Renal cortical epithelial cell (primary cell): ENCODE measurements at places on chromosomes 4 and X.
A peak's percentile ranks its signal among the peaks of the same experiment; 100 is the strongest.

- peak; percentile 91 for DNase-seq
Observed at GRCh38 chr4:76704133-76704881, 193.6 kb downstream of the SOWAHB start.

DNA sequence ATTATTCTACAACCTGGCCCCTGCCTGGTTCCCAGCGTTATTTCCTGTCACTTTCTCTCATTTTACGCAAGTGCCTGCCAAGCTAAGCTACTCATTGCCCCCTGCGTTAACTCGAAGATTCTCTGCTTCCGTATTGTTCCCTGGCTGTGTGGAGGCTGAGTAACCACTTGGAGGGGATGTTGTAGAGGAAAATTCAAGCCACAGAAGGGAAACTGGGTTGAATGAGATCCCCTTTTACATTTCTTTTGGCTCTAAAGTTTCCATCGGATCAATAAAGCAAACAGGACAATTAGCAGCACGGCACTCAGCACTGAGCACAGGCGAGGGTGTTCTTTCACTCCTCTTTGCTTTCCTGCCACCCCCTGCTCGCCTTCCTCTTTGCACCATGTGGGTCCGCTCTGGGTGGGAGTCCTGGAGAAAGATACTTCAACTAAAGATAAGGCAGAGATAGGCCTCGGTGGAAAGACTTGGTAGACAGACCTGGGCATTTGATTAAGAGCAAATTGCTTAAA is 4.2 kb upstream of the TMSB4X start:
- peak; percentile 49 for DNase-seq

DNA sequence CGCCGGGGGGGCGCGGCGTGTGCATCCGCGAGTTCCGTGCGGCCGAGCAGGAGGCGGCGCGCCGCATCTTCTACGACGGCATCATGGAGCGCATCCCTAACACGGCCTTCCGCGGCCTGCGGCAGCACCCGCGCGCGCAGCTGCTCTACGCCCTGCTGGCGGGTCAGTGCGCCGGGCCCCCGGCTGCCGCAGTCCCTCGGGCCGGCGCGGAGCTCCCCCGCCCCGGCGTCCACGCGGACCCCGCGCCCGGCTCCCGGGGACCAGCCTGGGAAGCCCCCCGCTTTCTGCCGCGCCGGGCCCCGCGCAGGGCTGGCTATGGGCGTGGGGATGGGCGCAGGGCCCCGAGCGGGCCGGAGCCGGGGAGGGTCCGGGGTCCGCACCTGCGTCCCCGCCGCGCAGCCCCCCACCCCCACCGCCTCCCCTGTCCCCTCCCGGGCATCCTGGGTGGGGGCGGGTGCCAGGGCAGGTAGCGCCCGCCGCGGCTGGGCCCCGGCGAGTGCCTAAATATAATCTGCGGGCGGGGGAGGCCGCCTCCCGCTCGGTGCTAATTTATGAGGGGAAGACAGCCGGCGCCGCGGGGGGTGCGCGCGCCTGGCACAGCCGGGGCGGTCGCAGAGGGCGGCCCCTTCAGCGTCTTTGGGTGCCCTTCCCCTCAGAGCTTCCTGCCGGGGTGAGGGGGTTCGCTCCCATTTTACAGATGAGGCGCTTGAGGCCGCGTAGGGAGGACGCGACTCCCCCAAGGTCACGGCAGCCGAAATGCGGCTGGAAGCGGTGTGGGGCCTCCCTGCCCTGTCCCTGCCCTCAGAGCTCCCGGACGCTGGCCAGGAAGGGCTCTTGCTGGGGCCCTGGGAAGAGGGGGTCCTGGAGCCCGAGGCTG is 837 bp downstream of the NAT8L start:
- DNase-seq: no peak

DNA sequence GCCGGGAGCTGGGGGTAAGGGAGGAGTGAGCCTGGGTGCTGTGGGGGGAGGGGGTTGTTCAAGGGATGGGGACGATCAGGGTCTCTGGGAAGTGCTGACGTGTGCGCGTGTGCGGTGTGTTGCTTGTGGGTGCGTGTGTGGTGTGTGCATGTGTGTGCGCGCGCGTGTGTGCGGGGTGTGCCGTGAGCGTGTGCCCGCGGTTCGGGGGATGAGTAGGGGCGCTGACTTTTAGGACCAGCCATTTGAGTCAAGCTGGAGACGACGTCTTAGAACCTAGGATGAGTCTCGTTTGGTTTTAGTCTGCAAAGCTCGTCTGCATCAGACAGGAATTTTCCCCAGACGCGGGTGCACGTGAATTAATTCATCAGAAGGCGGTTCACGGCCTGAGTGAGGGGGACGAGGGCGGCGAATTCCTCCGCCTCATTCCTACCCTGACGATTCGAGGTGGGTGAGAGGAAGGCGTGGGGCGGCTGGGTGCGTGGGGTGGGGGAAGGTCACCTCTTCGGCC is 950 bp upstream of the TMEM271 start:
- no peak for DNase-seq

DNA sequence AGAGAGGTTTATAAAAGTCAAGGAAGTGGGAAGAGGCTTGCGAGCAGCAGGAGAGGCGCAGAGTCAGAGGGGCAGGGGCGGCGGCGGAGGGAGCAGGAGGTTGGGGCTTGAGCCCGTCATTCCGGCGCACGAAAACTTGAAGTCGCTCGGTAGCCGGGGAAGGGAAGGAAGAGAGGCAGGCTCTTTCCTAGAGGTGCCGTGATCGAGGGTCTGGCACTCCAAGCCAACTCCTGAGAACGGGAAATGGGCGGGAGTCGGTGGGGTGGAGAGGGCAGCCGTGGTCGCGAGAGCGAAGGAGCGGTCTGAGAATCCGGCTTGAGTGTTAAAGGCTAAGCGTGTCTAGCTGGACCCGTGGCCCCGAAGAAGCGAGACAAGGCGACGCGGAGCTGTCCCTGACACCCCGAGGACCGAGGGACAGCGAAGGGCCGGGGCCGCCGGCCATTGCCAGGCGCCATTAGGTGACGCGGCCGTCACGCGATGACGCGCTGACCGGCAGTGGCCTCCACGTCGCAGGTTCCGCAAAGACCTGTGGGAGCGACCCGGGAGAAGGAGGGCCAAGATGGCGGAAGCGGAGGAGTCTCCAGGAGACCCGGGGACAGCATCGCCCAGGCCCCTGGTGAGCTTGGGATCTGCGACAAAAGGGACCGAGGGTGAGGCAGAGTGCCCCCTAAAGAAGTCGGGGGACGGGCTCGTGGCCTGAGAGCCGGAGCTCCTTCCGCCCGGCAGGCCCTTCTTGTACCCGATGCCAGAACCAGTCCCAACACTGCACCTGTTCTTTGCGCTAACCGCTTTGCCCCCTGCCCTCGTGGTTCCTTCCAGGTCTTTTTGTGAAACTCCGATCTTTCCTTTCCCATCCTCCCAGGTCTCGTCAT is at the start of gene YIPF6:
Gene YIPF6, plus strand, starts transcription at position 544 of the 872 bp plus-strand sequence. Its CDS starts 16 bp downstream, at position 560.
- peak; percentile 39 for DNase-seq

DNA sequence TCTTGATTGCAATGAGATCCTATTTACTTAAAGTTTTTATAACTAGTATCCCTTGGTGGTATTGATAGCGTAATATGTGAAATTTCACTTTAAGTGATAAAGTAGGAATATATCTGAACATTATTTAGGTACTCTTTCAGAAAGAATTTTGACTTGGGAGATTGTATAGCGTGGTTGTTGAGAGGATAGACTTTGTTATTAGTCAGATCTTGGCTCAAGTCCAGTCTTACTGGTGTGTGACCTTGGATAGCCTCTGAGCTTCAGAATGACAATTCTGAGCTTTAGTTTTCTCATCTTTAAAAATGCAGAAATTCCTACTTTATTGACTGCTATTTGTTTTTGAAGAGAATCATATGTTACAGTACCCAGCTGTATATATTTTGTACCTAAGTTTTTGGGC is 32.6 kb downstream of the DCK start:
- DNase-seq: peak; percentile 81

- no peak for DNase-seq
Observed at GRCh38 chr4:92641409-92641808, 337.6 kb downstream of the GRID2 start.

DNA sequence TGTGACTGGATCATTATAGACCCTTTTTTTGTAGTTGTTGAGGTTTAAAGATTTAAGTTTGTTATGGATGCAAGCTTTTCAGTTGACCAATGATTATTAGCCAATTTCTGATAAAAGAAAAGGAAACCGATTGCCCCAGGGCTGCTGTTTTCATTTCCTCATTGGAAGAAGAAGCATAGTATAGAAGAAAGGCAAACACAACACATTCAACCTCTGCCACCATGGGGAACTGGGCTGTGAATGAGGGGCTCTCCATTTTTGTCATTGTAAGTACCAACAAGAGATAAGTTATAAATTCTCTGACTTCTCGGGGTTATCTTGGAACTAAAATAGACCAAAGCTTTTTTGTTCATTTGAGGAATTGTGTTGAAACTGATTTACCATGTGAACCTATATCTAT is at the start of gene CYBB:
Gene CYBB, plus strand, starts transcription at position 203 of the 400 bp plus-strand sequence. Its CDS starts 19 bp downstream, at position 222.
- no peak for DNase-seq

DNA sequence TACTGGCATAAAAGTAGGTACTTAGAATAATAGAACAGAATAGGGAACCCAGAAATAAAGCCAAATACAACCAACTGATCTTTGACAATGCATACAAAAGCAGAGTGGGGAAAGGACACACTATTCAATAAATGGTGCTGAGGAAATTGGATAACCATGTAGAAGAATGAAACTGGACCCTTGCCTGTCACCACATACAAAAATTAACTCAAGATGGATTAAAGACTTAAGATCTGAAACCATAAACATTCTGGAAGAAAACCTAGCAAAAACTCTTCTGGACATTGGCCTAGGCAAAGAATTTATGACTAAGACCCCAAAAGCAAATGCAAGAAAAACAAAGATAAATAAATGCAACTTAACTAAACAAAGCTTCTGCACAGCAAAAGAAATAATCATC is 45.6 kb downstream of the ARFIP1 start:
- DNase-seq: no peak

DNA sequence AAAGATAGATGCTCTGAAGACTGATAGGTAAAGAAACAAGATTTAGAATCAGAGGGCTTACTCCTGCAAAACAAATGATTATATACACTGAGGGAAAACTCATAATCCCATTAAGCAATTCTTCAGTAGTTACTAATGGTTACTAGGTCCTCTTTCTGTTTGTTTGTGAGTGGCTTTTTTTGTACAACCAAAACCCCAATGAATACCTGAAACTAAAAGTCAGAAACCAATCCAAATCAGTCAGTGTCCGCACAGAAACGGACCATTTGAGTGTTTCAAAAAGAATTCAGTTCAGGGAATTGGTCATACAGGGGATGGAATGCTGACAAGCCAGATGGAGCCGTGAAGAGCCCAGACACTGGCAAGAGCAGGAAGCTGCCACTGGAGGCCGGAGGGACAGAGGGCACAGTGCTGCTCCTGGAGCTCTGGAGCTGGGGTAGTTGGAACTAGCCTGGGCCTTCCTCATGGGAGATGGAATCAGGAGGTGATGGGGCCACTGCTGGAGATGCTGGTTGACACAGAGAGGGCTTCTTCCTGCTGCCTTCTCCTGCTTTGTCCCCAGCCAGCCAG is 31.9 kb downstream of the SETD7 start:
- DNase-seq: no peak

DNA sequence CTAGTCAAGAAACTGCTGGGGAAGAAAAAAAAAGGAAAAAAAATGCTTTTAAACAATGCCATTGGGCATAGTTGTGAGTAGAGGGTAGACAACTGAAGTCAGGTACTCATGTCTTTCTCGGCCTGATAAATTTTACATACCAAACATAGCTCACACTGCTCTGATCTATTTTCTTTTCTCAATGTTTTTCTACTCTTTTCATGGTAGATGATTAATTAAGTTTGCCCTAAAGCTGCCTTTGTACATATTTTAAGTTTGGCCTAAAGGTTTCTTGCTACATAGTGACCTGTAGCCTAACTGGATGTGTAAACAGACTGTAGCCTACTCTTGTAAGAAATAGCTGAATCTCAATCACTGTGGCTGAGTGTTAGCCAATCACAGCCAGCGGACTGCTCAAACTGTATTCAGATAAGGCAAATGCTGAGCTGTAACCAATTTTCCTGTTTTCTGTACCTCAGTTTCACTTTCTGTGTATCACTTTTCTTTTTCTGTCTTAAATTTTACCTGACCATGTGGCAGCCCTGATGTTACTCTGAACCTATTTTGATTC is 121.0 kb downstream of the PCDH10 start:
- DNase-seq: peak; percentile 80

DNA sequence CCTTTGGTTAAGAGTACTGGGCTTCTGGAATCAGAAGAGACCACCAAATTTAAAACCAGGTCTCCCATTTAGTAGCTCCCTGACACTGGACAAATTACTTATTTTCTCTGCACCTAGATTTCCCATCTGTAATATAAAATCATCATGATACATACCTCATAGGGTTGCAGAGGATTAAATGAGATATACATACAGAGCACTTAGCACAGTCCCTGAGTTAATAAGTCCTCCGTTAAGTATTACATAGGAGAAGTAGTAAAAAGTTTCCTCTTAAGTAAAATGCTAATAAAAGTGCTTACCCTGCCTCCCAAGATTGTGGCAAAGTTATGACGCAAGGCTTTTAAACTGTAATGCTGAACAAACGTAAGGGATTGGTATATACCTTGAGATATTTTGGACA is 539 bp upstream of the CHIC1 start:
- no peak for DNase-seq

GRCh38 chr4:122086338-122087065 is 65.6 kb upstream of the BLTP1 start:
- no peak for DNase-seq

GRCh38 chr4:149183638-149184037 is 632.0 kb downstream of the IQCM start:
- DNase-seq: no peak

- no peak for DNase-seq
Observed at GRCh38 chrX:2272337-2272736, 228.4 kb downstream of the DHRSX start.

DNA sequence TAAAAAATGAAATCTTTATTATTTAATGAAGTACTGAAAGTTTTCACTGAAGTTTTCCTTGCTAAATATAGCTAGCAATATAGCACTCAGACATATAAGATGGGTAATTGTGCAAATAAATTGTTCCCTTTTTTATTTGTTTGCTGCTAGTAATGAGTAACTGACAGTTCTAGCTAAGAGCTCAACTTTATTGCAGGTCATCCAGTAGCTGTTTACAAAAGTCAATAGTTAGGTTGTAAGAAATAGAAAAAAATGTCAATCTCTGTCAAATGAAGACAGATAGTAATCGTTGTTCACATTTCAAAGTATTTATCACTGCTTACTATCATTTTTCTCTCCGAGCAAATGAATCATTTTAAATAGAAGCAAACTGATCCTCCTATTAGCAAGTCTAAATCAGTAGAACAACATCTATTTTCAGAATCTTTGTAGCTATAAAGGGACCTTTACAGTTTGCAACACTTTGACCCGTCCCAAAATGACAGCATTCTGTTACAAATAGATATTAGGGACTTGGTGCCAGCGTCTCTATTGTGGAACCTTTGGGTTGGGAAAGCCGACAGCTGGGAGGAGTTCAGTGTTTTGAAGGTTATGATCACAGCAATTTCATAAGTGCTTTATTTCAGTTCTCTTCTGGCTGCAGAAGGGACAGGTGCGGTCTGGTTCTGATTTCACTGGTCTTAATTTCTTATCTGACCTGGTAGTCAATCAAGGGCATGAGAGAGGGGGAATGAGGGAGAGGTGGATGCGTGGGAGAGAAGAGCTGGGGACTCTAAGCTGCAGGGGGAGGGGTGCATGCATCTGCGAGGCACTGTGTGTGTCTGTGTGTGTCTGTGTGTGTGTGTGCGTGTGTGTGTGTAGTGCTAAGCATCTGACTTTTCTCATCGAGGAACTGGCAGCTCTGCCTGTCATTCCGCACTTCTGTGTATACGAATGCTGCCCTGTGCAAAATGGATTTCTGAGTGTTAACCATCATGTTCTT is 227.9 kb upstream of the PITX2 start:
- DNase-seq: no peak

GRCh38 chr4:171891038-171891437 is 77.8 kb downstream of the GALNTL6 start:
- DNase-seq: no peak
